ENCODE measurements at places on chromosomes 7 and 10.

DNA sequence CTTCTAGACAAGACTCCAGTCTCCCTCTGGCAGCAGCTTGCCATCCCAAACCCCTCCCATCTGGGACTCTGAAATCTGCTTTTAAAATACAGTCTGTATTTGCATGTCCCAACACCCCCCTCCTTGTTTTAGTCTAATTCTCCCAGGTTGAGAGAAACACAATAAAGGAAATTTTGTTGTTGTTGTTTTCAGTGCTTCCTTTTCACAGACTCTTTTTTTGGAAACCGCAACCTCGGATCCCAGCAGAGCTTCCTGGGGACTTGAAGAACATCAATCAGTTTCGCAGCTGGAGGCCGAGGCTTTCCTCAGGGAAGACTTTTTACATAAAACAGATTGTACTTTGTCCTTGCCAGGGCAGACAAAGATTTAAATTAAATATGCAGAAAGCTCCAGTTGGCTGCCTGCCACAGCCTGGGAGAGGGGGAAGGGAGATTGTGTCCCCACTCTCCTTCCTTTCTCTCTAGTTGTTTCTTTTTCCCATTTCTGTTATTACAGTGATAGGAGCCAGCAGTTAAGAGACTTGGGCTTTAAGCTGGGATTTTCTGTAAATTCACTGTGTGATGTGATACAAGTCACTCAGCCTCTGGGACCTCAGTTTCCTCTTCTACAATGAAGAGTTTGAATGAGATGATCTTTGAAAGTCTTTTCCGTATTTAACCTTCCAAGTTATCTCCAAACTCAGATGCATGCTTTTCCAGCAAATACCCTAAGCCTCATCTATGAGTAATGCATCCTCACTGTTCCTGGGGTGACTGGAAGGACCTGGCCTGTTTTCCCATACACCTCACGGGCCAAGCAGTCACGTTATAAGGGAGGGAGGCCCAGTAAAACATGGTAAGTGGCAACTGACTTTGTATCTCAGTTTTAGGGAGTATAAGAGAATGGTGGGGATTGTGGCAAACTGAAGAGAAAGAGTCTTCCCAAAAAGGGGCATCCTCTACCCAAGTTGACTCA lies 192.3 kb downstream of the REEP3 start:
- no peak overlapping the region for H3K4me3 ChIP-seq
- peak overlapping the region; percentile 77 for H3K27ac ChIP-seq
- peak; percentile 82 for DNase-seq
- H3K27me3 ChIP-seq, result no peaks in the 10 kb centered on the region
- H3K4me1 ChIP-seq, result peaks cover 60% of the 10 kb centered on the region
- H3K36me3 ChIP-seq, result no peaks in the 10 kb centered on the region

GRCh38 chr7:130814778-130815335 lies 80.8 kb upstream of the KLF14 start:
- H3K4me1 ChIP-seq, result no peaks in the 10 kb centered on the region
- H3K27me3 ChIP-seq, result no peaks in the 10 kb centered on the region
- H3K36me3 ChIP-seq, result no peaks in the 10 kb centered on the region
- no peak overlapping the region for H3K27ac ChIP-seq
- no peak for DNase-seq

- no peaks in the 10 kb centered on the region for H3K27me3 ChIP-seq
- no peaks in the 10 kb centered on the region for H3K36me3 ChIP-seq
- DNase-seq, result no peak
Observed at GRCh38 chr7:112881-113280, 79.5 kb upstream of the FAM20C start.

GRCh38 chr10:29760138-29760900 lies 125.5 kb upstream of the SVIL start:
- no peaks in the 10 kb centered on the region for H3K36me3 ChIP-seq
- H3K27ac ChIP-seq, result no peak overlapping the region
- H3K27me3 ChIP-seq, result no peaks in the 10 kb centered on the region
- DNase-seq, result no peak
- H3K4me1 ChIP-seq, result no peaks in the 10 kb centered on the region
- H3K4me3 ChIP-seq, result no peak overlapping the region

DNA sequence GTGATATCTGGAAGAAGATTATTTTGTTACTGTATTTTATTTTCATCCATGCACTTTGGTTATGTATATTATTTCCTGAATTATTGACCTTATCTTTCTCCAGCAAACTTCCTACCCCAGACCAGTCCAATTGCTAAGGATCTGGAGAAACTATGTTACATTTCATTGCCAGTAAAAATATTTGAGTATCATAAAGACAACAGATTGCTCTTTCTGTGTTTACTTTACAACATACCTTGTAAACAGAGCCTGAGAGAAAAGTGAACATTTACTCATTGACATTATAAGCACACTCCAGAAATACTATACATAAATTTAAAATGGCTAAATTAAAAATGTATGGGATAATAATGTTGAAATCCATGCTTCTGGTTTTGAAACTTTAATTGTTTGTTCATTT lies 186.2 kb upstream of the FAM3C start:
- DNase-seq, result no peak
- H3K4me3 ChIP-seq, result no peak overlapping the region
- H3K27ac ChIP-seq, result no peak overlapping the region
- no peaks in the 10 kb centered on the region for H3K4me1 ChIP-seq
- H3K27me3 ChIP-seq, result peaks cover 2% of the 10 kb centered on the region

Data from small intestine (tissue), 16 donors.